ENCODE measurements at places on chromosomes 11 and 22.

- no peak for DNase-seq
These were observed 17.7 kb downstream of the MGAT3 start for GRCh38 chr22:39474351-39475111.

- peak; percentile 71 for DNase-seq
These were observed 23.4 kb downstream of the ARFGAP2 start for GRCh38 chr11:47152953-47153950.

GRCh38 chr11:74784234-74784633 is 35.6 kb downstream of the RNF169 start:
- peak; percentile 2 for DNase-seq

DNA sequence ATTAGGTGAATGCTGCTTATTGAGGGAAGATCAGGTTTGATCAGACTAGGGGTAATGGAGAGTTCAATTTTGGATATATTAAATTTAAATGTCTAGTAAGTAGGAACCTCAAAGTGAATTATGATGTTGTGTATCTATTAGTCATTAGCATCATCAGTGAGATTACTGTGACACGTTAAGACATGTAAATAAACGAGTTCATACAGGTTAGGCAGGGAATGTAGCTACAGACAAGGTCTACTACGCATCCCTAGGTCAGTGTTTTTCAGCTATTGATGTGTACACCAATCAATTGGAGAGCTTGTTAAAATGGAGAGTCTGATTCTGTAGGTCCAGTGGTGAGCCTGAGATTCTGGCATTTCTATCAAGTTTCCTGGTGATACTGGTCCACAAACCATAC is 120.1 kb upstream of the LRRC4C start:
- DNase-seq = no peak

- peak; percentile 64 for DNase-seq
These were observed 526.0 kb downstream of the ETS1 start for GRCh38 chr11:128061281-128061871.

- no peak for DNase-seq
These were observed 7.3 kb upstream of the PLEKHA7 start for GRCh38 chr11:17021511-17021910.

DNA sequence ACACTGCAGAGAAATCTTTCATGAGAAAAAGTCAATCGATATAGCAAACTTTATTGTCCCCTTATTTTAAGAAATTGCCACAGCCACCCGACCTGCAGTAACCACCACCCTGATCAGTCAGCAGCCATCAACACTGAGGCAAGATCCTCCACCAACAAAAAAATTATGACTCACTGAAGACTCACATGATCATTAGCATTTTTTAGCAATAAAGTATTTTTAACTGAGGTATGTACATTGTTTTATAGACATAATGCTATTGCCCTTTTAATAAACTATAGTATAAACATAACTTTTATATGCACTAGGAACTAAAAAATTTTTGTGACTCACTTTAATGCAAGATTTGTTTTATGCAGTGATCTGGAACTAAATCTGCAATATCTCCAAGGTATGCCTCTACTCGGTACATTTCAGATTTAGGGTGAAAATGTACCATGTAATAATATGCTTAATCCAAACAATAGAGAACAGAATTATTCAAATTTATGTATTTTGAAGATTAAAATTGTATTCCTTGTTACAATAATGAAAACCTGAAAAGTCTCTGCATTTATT is 79.2 kb upstream of the CEP126 start:
- DNase-seq = no peak

GRCh38 chr11:19432370-19433061 is 191.8 kb upstream of the E2F8 start:
- peak; percentile 93 for DNase-seq

GRCh38 chr11:34114014-34114413 is 8.6 kb downstream of the NAT10 start:
- no peak for DNase-seq

- no peak for DNase-seq
These were observed 51.4 kb downstream of the GRIK4 start for GRCh38 chr11:120562806-120563425.

DNA sequence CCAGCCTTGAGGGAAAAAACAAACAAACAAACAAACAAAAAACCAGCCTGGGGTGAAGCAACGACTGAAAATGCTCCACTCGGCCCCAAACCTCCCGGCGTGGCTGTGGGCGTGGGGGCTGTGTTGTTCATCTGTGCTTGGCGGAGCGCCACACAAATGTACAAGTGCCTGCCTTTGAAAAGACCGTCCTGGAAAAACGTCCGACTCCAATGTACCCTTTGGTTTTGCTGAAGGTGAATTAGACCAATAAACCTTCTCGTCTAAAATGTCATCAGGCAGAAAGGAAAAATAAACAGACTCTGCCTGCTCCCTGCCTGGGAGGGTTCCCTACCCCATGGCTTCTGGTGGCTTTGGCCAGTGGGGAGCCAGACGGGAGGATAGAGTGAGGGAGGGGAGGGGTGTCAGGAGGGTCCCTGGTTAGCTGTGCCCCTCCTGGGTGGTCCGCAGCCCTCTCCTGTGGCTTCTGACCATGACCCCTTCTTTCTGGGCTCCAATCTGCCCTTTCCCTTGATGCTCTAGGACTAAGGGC is 93.9 kb downstream of the TRMU start:
- no peak for DNase-seq

- no peak for DNase-seq
These were observed 22.5 kb upstream of the KRTAP5-7 start for GRCh38 chr11:71504531-71504930.

DNA sequence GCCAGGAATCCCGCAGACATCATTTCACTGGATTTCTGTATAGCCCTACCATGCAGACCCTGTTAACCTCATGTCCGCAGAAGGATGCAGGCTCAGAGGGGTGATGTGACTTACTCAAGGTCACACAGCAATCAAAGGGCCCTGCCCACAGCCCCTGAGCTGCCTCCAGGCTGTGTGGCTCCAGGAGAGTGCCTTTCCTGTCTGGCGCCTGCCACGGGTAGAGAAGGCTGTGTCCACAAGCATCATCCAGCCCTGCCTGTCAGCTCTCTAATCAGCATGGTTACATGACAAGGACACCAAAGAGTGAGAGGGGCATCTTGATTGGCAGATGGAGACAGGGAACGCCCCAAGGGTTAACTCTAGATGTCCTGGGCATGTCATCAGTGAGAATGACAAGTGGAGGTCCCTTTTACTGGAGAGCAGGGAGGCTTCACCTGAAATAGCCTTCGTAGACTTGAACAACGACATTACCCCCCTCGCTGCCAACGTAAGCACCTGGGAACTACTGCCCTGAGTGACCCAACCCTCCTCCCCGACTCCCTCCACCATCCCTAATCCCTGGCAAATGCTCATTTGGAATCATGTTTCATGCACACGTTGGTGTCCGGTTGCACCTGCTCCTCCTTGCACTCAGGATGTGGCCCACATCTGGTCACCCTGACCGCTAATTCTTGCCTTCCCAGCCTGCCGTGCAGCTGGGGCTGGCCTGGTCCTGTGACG is 6.9 kb downstream of the FGF19 start:
- no peak for DNase-seq

DNA sequence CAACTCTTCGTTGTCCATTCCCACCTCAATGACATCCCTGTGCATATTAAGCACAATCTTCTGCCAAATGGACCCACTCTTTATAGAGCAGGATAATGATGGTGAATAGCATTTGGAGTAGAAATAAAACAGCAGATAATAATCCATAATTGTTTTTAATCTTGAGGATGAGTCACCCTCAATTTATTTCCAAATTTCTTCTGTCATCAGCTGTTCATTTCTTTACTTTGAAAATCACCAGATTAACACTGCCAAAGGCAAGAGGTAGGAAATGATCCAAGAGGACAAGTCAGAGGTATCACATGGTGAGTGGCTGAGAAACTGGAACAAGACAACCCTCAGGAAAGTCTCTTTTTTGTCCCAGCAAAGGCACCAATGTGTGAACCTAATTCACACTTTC is 7.3 kb upstream of the AMBRA1 start:
- DNase-seq = no peak

DNA sequence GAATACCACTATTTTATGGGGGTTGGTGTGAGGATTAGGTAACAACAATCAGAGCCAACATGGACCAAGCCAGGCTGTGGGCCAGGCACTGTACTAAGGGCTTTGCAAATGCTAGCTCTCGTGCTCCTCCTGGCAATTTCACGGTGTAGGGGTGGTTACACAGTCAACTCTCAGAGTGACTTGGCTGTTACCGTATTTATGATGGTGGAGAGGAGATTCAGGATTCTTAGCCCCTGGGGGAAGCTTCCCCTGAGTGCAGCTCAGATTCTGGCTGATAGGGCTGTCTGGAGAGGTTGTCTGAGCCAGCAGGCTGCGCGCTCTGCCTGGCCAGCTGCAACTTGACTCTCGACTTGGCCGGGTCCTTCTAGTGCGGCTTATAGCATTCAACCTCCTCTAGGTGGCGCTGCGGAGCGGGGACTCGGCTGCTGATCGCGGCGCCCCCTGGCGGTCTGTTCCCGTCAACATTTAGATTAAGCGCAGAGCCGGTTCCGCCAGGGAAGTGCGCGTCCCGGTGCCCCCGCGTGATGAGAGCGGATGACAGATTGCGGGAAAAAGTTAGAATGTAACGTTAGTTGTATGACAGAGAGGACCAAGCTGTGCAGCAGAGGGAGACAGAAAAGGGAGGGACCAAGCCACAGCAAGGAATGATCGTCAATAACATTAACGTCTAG is 4.5 kb upstream of the NCF4 start:
- DNase-seq = peak; percentile 76

- DNase-seq = no peak
These were observed 4.7 kb upstream of the C1QTNF6 start for GRCh38 chr22:37192741-37193140.

GRCh38 chr22:21832291-21833290 is 34.9 kb downstream of the MAPK1 start:
- DNase-seq = no peak

- peak; percentile 46 for DNase-seq
These were observed 627 bp downstream of the ASCL2 start for GRCh38 chr11:2269601-2270321.

GRCh38 chr11:75084883-75085282 is 11.8 kb downstream of the OR2AT4 start:
- DNase-seq = no peak

GRCh38 chr11:79404325-79404724 is 36.5 kb downstream of the TENM4 start:
- peak; percentile 56 for DNase-seq

DNA sequence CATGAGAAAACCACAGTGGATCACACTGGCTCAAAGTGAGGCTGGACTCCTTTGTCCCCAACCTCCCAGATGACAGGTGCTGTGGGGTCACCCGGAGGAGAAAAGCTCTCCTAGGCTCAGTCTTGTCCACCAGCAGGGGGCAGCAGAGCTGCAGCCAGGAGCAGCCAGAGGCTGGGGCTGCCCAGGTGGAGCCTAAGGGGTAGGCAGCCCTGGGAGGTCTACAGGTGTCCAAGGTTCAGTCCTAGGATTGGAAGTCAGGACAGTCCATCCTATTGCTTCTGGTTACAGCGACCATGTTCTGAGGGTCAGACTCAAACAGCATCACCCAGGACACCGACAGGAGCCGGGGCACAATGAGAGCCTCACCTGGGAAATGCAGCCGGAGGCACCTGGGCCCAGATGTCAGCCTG is 77.6 kb upstream of the IGLL5 start:
- peak; percentile 22 for DNase-seq

GRCh38 chr22:29093501-29094300 is 20.9 kb downstream of the KREMEN1 start:
- DNase-seq = peak; percentile 91

GRCh38 chr22:42720263-42721044 is at the start of gene A4GALT:
Gene A4GALT (minus strand): TSS chr22:42720870. CDS start chr22:42693951, 26,919 bp downstream.
- DNase-seq = no peak

DNA sequence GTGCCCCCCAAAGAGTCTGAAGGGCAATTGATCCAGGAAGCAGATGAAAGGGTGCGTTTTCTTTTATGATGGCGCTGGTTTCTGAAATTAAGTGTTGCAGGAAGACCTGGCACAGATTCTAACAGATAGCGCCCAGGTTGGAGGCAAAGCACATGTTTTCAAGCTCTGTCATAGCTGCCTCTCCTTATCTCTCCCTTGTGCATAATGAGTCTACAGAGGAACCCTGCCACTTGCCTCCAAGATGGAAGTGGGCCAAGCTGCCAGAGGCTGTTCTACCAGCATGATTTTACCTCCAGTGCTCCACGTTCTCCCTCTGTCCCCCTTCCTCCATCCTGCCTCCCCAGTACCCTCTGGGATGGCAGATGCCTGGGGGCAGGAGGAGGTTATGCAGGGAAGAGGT is 30.0 kb upstream of the TLCD5 start:
- no peak for DNase-seq

DNA sequence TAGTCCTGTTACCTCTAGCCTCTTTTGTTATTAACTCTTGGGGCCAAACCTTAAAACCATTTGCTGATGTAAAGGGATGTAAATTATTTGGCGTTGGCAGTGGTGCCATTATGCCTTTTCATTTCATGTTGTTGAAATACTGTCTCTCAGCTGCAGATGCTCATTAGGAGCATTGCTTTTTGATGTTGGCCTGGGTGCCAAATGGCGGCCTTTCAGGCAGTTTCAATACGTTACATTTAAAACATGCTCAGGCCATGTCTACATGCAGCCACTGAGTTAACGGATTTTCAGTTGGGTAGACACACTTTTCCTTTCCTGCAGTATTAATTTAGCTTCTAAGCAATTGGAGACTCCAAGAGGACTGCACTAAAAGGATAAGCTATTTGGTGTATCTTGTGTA is 5.3 kb downstream of the NCAM1 start:
- DNase-seq = no peak

GRCh38 chr11:12075822-12076821 is 34.3 kb upstream of the MICAL2 start:
- peak; percentile 100 for DNase-seq

- DNase-seq = no peak
These were observed 608 bp downstream of the TMPRSS13 start for GRCh38 chr11:117928446-117929141.

- DNase-seq = peak; percentile 47
These were observed 583.9 kb upstream of the LRRC4C start for GRCh38 chr11:42043312-42043711.

GRCh38 chr11:122812638-122813037 is 25.7 kb upstream of the CRTAM start:
- no peak for DNase-seq

DNA sequence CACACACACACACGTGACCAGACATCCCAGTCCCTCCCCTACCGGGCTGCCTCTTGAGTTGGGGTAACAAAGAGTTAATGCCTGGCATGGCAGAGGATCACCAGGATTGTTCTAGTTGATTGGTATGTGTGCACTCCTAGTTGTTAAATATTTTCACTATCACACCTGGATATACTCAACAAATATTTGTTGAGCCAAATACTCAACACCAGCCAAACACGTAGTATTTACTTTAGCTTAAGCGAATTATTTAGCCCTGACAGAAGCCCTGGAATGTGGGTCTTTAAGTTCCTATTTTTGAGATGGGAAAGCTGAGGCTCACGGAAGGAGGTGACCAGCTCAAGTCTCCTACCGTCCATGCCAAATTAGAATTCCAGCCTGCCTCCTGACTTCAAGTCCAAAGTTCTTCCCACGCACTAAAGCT is 10.5 kb downstream of the CD3E start:
- no peak for DNase-seq

GRCh38 chr11:121012091-121012490 is 11.8 kb upstream of the TBCEL start:
- no peak for DNase-seq

- DNase-seq = no peak
These were observed 45.8 kb upstream of the LIN7C start for GRCh38 chr11:27552341-27552740.

- no peak for DNase-seq
These were observed 11.0 kb downstream of the RNF185 start for GRCh38 chr22:31170971-31171370.

Measured in fibroblast of skin of right quadriceps (primary cell).